ENCODE measurements at places on chromosomes 7 and 10.

DNA sequence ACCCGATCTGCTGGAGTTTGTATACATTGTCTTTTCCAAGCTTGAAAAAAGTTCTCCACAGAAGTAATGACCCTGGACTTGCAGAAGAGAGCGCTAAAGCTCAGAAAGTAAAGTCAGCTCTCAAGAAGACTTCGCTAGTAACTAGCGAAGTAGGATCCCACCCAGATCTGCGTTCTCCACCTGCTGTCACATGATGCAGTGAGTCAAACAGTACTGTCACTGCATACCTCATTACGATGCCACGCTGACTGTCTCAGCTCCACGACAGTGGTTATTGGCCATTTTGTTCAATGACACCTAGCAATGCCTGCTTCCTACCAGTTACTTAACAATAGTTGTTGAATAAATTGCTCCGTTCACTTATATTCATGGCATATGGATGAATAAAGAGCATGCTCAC is 29.7 kb upstream of the SEC61G start:
- DNase-seq = peak; percentile 71

- peak; percentile 60 for DNase-seq
Observed at GRCh38 chr10:22002591-22003176, 846 bp downstream of the DNAJC1 start.

GRCh38 chr10:103130910-103131309 is 62.2 kb downstream of the NT5C2 start:
- DNase-seq = no peak

- DNase-seq = no peak
Observed at GRCh38 chr7:80224415-80224814, 89.8 kb downstream of the GNAI1 start.

GRCh38 chr7:36690041-36690440 is 34.3 kb downstream of the AOAH start:
- no peak for DNase-seq

DNA sequence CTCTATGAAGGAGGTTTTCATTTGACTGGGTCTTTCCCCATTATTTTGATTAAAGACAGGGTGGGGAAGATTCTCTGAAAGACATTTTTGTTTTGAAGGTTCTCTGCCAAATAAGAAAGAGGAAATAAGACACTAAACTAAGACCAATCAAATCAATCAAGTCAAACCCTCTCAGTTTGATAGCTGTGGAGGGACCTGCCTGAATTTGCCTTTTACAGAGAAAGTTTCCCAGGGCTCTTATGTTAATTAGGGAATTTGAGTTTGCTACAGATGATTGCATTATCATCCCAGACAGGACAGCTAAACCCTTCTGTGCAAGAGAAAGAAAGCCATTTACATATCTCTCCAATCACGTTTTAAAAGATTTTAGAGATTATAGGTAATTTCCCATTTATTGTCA is 80.0 kb downstream of the CSTF2T start:
- DNase-seq = no peak

- no peak for DNase-seq
Observed at GRCh38 chr10:101895781-101896180, 52.2 kb upstream of the KCNIP2 start.

GRCh38 chr7:73985737-73986141 is 42.2 kb upstream of the ELN start:
- DNase-seq = no peak

DNA sequence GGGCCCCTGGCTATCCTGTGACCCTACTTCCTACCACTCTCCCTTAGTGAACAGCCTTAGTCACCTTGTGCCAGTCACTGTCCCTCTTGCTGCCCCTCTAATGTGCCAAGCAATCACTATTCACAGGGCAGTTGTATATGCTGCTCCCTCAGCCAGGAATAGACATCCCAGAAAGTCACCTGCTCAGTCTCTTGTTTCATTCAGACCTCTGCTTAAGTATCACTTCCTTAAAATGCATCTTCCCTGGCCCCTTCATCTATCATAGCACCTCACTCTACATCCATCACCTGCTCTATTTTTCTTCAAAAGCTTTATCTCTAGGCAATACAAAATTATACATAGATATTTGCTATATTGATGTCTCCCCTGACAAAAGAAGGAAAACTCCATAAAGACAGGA is 328.4 kb upstream of the NFE2L3 start:
- no peak for DNase-seq

GRCh38 chr7:69871886-69872569 is 273.8 kb downstream of the AUTS2 start:
- DNase-seq = peak; percentile 40

- no peak for DNase-seq
Observed at GRCh38 chr10:105391670-105392351, 750.7 kb downstream of the SORCS3 start.

- no peak for DNase-seq
Observed at GRCh38 chr10:30556189-30556588, 73.4 kb downstream of the LYZL2 start.

DNA sequence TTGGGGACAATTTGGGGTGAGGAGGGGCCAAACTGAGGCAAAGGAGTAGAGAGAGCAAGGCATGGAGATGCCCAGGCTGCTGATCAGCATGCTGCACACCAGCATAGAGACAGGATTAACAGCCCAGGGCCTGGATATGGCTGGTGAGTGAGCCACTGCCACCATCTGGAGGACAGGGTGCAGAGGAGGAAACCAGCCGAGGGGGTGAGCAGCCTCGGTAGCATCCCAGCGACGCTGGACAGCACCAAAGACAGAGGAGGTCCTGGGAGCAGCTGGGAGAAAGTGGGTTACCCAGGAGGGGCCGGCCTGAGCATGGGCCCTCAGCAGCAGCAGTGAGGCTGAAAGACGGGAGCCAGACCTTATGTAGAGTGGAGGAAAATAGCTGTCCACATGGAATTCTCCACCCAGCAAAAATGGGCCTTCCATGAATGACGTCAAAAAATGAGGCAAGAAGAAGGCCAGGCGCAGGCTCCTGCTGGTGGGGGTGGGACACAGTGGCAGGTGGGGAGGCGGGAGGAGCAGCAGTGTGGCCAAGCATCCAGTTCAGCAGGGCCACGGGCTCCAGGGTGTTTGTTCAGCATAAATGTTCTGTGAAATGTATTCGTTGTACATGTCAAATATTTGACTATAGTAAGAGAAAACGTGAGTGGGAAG is 16.7 kb downstream of the RET start:
- DNase-seq = peak; percentile 52

GRCh38 chr7:91504919-91505318 is 240.7 kb downstream of the FZD1 start:
- DNase-seq = no peak

GRCh38 chr7:41881331-41882130 is 178.6 kb upstream of the INHBA start:
- DNase-seq = peak; percentile 99

DNA sequence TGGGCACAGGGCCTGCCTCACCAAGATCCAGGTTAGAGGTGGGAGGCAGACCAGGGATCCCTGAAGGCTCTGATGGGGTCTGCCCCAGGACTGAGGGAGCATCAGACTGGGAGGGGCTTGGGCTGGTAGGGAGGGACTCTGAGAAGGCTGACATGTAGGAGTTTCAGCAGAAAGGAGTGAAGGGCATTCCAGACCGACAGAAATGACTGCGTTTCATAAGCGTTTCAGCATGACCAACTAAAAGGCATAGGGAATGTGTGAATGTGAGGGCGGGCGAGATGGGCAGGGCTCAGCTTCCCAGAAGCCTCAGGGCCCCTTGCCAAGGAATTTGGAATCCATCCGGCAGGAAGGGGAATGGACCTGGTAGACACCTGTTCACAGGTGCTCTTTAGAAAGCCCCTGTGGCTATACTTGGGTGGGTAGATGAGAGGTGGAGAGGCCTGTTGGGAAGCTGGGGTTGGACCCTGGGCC is 24.9 kb upstream of the SLC29A3 start:
- DNase-seq = no peak

DNA sequence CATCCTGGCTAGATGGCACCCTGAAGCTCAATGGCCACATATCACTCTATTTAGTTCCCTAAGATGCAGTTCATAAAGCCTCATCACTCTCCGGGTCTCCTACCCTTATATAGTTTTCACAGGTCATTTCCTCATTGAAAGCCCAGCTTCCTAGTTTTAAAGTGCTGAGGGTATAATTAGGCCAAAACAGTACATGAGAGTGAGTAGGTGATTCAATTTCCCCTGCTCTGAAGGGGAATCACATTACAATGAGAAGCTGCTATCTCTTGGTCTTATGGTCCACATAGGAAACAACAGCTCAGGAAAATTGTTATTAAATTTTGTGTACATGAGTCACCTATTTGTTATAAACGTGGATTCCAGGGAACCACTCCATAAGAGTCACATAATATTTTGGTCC is 162.0 kb downstream of the SEMA3E start:
- DNase-seq = no peak

- DNase-seq = no peak
Observed at GRCh38 chr7:716636-717035, 9.9 kb upstream of the DNAAF5 start.

GRCh38 chr10:82252081-82252480 is 377.1 kb downstream of the NRG3 start:
- DNase-seq = no peak

DNA sequence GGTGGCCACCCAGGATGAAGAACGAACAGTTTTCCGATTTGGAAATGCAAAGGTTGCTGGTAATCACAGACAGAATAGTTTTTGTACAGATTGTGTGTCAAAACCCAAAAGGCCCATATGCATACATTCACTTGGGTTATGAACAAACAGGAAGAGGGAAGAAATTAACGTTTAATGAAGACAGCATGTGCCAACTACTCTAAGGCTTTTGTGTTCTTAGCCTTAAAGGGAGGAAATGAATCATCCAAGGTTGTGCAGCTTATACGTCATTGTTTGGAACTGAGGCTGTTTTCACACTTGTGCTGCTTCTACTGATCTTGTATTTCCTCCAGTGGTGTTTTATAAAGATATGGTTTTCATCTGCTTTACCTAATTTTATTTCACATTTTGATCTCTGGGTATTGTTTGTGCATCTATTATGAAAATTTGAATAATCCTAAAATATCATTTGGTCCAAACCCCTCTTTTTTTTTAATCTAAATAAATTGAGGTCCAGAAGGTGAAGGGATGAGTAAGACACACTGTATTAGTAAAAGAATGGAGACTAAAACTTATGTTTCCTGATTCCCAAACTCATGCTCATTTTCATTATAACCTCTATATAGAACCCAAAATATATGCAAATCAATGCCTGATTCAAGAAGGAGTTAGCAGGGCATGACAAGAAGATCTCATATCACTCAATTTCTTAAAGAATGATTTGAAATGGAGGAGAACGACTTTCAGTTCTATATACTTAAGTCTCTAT is 373.1 kb downstream of the THSD7A start:
- peak; percentile 23 for DNase-seq

DNA sequence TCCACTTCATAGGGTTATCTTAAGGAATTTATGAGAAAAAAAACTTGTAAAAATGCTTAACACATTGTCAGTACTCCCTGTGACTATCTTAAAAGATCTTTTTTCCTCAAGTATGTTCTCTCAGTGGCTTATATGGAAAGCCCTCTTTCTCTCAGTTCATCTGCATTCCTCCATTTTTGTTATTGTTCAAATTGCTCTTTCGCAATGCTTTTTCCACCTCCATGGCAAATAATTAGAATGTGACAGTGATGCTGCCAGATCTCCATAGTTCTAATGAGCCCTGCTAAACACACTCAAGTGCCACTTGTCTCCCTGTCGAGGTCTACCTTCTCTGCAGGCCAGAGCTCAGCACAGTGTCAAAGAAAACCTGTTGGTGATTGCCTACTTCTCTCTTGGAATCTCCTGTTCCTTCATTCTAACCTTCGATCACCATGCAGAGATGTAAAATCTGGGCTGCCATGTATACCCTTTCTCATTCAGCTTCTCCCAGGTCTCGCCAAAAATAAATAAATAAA is 37.2 kb upstream of the ABCB5 start:
- DNase-seq = no peak

DNA sequence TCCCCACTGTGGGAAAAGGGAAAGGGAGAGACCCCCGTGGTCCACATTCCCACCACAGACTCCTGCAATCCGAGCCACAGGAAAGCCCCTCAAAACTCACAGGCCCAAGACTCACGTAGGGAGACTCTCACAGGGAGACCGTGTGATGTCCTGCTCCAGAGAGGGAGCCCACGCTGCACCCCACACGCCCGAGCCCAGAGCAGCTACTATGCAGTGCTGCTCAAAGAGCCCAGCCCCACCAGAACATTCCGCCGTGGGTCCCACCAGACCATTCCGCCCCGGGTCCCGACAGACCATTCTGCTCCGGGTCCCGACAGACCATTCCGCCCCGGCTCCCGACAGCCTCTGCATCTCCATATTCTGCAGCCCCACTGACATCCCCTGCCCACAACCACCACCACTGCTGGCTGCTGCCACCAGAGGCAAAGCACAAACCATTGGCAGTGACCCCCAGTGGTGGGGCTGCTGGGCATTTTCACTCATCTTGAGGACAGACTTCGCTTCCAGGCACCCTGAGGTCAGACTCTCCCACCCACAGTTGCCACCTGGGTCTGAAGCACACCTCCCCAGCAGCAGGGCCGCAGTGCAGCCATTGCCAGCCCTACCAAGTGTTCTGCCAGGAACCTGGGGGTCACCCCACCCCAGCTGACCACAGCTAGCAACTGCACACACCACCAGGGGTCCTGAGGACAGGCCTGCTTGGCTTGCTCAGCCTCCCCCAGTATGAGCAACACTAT is 625.4 kb upstream of the FOXK1 start:
- DNase-seq = no peak

DNA sequence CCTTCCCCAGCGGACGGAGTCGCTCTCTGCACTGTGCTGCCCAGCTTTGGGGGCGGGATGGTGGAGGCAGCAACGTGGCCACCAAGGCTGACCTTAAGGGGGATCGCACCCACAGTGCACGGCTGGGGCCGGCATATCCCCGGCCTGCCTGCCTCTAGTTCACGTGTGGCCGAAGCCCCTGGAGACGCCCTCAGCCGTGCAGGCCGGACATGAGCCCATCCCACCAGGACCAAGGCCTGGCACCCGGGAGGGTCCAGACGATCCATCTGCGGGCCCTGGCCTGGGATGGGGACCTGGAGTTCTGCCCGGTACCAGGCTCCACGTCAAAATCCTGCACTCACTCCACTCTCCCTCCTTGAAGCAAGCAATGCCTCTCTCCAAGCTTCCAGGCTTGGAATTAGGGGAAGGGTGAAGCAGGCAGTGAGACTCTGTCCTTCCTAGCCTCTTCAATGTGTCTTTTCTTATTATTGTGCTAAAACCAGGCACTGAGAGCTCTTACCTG is 520.8 kb downstream of the REEP3 start:
- DNase-seq = no peak

GRCh38 chr10:124735491-124736286 is 8.5 kb downstream of the FAM53B start:
- no peak for DNase-seq

- DNase-seq = no peak
Observed at GRCh38 chr7:73452999-73453635, 19.5 kb downstream of the FZD9 start.

DNA sequence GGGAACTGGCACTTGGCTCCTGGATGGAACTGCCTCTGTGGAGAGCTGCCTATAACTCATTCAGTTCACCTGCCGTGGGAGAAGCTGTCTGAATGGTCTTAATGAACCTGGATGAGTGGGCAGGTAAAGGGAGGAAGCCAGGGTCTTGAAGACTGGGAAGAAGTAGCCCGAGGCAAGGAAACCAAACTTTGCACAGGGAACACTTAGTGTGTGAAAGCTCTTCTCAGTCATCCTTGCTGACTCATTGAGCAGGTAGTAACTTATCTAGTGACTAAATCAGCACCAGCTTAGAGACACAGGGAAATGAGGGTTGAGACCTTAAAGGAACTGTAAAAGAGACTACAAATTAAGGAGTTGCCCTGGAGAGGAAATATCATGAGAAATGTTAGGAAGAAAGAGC is 9.9 kb downstream of the LRRC4 start:
- DNase-seq = no peak

GRCh38 chr10:21934307-21934706 is 69.2 kb downstream of the DNAJC1 start:
- no peak for DNase-seq

GRCh38 chr10:12909836-12910185 is 91.7 kb downstream of the CCDC3 start:
- DNase-seq = no peak
